Sigmoid colon (tissue), 7 donors: ENCODE measurements at places on chromosomes 16 and 17. TPM values are rescaled to one million over a fixed set of nuclear protein-coding genes. Genes with fewer than 3 reads are reported as not detected.

GRCh38 chr17:48527547-48527932 lies 3.3 kb downstream of the HOXB1 start:
- no peaks in the 10 kb centered on the region for H3K27me3 ChIP-seq
- H3K36me3 ChIP-seq, result no peaks in the 10 kb centered on the region
- no peak overlapping the region for H3K27ac ChIP-seq
- H3K4me3 ChIP-seq, result peak overlapping the region; percentile 39
- H3K4me1 ChIP-seq, result no peaks in the 10 kb centered on the region

The CMTM2 gene
- total RNA-seq, result not detected

The MFSD6L gene
- total RNA-seq, result not detected

The SLC5A11 gene
- not detected for total RNA-seq

- H3K4me1 ChIP-seq, result peaks cover 32% of the 10 kb centered on the region
- H3K36me3 ChIP-seq, result no peaks in the 10 kb centered on the region
- H3K4me3 ChIP-seq, result peak overlapping the region; percentile 83
- DNase-seq, result peak; percentile 55
- H3K27me3 ChIP-seq, result no peaks in the 10 kb centered on the region
- H3K27ac ChIP-seq, result peak overlapping the region; percentile 99
These were observed 832 bp upstream of the SRRM2 start for GRCh38 chr16:2751577-2752034.

The PIPOX gene
- total RNA-seq, result 11.8 TPM

- no peak overlapping the region for H3K4me3 ChIP-seq
- no peak for DNase-seq
- no peaks in the 10 kb centered on the region for H3K4me1 ChIP-seq
- no peak overlapping the region for H3K27ac ChIP-seq
- H3K36me3 ChIP-seq, result peaks cover 100% of the 10 kb centered on the region
- H3K27me3 ChIP-seq, result no peaks in the 10 kb centered on the region
These were observed 69.0 kb downstream of the GTF3C1 start for GRCh38 chr16:27480761-27481160.

The TMC7 gene
- 0.55 TPM for total RNA-seq

- H3K27ac ChIP-seq, result peak overlapping the region; percentile 99
- H3K27me3 ChIP-seq, result no peaks in the 10 kb centered on the region
- peak; percentile 78 for DNase-seq
- H3K4me1 ChIP-seq, result peaks cover 94% of the 10 kb centered on the region
These were observed 8.3 kb downstream of the CUEDC1 start for GRCh38 chr17:57946798-57947358.

DNA sequence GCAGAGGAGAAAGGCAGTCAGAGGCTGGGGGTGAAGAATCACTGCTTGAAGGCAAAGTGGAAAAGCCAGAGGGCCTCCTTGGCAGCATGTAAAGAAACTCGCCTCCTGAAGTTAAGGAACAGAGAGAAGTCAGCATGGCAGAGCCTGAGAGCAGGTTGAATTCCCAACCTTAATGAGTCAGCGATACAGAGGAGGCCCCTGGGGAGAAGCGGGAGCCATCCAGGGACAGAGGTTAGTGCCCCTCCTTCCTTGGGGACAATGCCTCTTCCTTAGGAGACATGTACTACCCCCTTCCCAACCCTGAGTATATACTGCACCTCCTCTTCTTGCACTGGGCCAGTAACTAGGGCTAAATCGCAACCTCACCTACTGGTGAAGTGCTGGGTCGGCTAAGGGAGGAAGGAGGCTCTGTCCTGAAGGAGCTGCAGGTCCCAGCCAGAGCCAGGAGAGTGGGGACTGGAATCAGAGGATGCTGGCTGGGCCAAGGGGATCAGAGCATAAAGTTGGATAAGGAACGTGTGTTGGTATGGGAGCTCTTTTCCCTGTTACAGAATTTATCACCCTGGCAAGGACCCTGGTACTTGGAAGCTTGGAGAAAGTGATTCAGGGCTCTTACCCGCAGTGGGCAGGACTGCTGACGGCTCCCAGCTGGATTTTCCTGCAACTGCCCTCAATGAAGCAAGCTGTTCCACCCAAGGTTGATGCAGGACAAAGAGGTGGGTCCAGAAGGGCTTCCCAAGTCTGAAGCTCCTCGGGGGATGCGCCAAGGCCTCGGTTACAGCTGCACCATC lies 5.4 kb upstream of the AANAT start:
- H3K27ac ChIP-seq, result no peak overlapping the region
- no peaks in the 10 kb centered on the region for H3K36me3 ChIP-seq
- no peaks in the 10 kb centered on the region for H3K4me1 ChIP-seq
- no peak for DNase-seq
- H3K4me3 ChIP-seq, result no peak overlapping the region

The HASPIN gene
- total RNA-seq, result under 0.01 TPM

DNA sequence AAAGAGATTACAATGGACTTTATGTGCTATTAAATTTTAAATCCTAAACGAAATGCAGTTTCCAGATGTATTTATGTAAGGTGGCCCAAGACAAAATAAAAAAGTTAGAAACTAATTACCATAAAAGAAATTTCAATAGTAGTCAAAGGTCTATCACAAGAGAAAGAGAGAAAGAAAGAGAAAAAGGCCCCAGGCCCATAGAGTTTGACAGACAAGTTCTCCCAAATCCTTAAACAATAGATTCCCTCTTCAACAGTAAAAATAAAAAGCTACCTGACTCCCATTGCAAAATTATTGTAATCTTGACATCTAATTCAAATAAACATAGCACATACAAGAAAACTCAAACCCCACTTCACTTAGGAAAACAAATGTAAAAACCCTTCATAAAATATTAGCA lies 8.6 kb upstream of the ERCC4 start:
- H3K36me3 ChIP-seq, result no peaks in the 10 kb centered on the region
- no peaks in the 10 kb centered on the region for H3K27me3 ChIP-seq
- no peak for DNase-seq
- H3K4me3 ChIP-seq, result no peak overlapping the region
- H3K27ac ChIP-seq, result no peak overlapping the region

The RPTOR gene
- 41.8 TPM for total RNA-seq

DNA sequence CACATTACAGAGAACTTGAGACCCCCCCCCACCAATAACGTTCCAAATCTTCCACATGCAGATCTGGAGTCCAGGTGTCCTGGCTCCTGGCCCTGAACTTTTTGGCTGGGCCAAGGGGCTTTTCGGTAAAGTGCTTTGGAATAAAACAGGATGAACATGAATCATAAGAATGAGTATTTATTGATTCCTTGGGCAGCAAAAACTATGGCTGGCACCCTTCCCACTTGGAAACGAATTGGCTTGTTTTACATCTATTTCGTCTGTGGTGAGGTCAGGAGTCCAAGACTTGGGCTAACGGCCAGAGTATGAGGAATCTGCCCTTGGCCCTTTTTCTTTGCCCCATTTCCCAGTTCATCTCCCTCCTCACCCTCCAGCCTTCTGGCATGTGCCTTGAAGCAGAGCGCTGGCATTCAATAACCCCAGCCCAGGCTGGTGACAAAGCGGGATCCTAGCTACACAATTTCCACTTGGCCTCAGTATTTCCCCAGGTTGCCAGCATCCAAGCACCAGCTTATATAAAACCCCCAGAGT lies 4.1 kb upstream of the UBTF start:
- peak overlapping the region; percentile 100 for H3K27ac ChIP-seq
- no peaks in the 10 kb centered on the region for H3K27me3 ChIP-seq
- DNase-seq, result no peak
- H3K4me3 ChIP-seq, result no peak overlapping the region
- H3K36me3 ChIP-seq, result no peaks in the 10 kb centered on the region

DNA sequence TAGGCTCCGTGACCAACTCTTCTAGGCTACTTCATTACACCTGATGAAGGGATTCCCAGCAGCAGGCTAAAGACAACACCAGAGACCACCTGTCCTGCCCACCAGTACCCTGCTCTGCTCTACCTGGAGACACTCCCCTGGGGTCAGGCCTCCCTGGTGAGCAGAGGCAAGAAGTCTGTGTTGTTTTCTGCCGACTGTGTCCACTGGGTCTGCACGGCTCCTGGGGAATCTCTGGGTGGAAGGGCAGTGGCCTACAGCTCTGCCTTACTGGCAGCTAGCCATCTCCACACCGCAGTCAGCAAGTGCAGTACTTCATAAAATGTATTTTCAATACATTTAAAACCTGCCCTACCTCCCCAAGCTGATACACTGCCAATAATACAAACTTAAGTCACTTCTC lies 6.8 kb downstream of the RSL1D1 start:
- no peak for DNase-seq
- H3K27ac ChIP-seq, result no peak overlapping the region
- no peak overlapping the region for H3K4me3 ChIP-seq
- H3K36me3 ChIP-seq, result peaks cover 68% of the 10 kb centered on the region
- peaks cover under 1% of the 10 kb centered on the region for H3K4me1 ChIP-seq
- no peaks in the 10 kb centered on the region for H3K27me3 ChIP-seq

GRCh38 chr16:56513972-56514371 lies 5.9 kb downstream of the BBS2 start:
- H3K4me1 ChIP-seq, result peaks cover 27% of the 10 kb centered on the region
- H3K36me3 ChIP-seq, result peaks cover 33% of the 10 kb centered on the region
- DNase-seq, result no peak

The RNF157 gene
- 4.3 TPM for total RNA-seq

The GNGT2 gene
- total RNA-seq, result 4.2 TPM

DNA sequence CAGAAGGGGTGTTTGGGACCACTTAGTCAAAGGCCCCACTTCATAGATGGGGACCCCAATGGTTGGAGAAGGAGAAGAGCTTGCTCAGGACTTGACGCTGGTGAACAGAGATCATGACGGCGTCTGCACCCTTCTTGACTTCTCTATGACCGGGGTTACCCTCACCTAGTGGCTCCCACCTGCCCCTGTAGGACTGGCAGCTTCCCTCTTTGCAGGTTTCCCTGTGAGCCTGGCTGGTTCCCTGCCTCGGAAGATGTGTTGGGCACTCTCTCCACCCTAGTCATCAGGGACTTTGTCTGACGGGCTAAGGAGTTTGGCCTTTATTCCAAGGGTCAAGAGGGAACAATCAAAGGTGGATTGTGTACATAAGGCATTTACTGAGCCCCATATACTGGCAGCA lies 22.7 kb downstream of the TBX4 start:
- no peak overlapping the region for H3K4me3 ChIP-seq
- DNase-seq, result no peak
- no peaks in the 10 kb centered on the region for H3K4me1 ChIP-seq
- H3K27ac ChIP-seq, result no peak overlapping the region

The OR3A2 gene
- total RNA-seq, result not detected

- no peaks in the 10 kb centered on the region for H3K27me3 ChIP-seq
- H3K36me3 ChIP-seq, result no peaks in the 10 kb centered on the region
- no peaks in the 10 kb centered on the region for H3K4me1 ChIP-seq
These were observed 1.6 kb downstream of the PECAM1 start for GRCh38 chr17:64388961-64389565.
